ENCODE measurements at places on chromosomes 2 and 18. TPM values are rescaled to one million over a fixed set of nuclear protein-coding genes. Genes with fewer than 3 reads are reported as not detected.

Gene CGREF1
- total RNA-seq: 8.4 TPM

Gene STAT4
- 3.9 TPM for total RNA-seq

Gene IL1RL2
- not detected for total RNA-seq

Gene EGR4
- total RNA-seq: 0.31 TPM

Gene NXPH2
- total RNA-seq: not detected

Gene KCTD18
- 8.9 TPM for total RNA-seq

Gene G6PC2
- not detected for total RNA-seq
